ENCODE measurements at places on chromosomes 13 and 19. TPM values are rescaled to one million over a fixed set of nuclear protein-coding genes. Genes with fewer than 3 reads are reported as not detected.

DNA sequence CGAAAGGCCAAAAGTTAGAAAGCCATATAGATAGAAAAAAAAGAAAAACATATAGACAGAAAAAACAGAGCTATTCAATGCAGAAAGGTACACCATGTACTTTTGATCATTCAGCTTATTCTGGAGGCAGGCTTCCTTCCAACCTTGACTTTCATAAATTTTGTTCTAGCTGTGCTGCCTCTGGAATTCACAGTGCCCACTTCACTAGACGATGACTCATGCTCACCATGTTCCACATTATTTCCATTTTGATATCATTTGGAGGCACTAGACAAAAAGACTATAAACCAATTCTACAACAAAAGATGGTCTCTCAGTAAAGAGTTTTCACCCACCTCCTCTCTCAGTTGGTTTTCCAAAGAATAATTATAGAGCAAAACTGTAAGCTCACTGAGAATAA is 229.0 kb upstream of the IPO5 start:
- H3K4me1 ChIP-seq = no peaks in the 10 kb centered on the region
- no peak overlapping the region for H3K4me3 ChIP-seq
- no peak overlapping the region for H3K27ac ChIP-seq
- H3K36me3 ChIP-seq = no peaks in the 10 kb centered on the region
- DNase-seq = peak; percentile 19

- H3K27me3 ChIP-seq = no peaks in the 10 kb centered on the region
- H3K4me3 ChIP-seq = no peak overlapping the region
- no peak for DNase-seq
- no peak overlapping the region for H3K27ac ChIP-seq
- H3K4me1 ChIP-seq = peaks cover 69% of the 10 kb centered on the region
These were observed 9.7 kb downstream of the RASA3 start for GRCh38 chr13:114122591-114123211.

GRCh38 chr13:42561752-42562467 is 12.0 kb upstream of the TNFSF11 start:
- no peaks in the 10 kb centered on the region for H3K36me3 ChIP-seq
- DNase-seq = no peak
- no peaks in the 10 kb centered on the region for H3K4me1 ChIP-seq
- H3K27ac ChIP-seq = no peak overlapping the region
- no peak overlapping the region for H3K4me3 ChIP-seq

DNA sequence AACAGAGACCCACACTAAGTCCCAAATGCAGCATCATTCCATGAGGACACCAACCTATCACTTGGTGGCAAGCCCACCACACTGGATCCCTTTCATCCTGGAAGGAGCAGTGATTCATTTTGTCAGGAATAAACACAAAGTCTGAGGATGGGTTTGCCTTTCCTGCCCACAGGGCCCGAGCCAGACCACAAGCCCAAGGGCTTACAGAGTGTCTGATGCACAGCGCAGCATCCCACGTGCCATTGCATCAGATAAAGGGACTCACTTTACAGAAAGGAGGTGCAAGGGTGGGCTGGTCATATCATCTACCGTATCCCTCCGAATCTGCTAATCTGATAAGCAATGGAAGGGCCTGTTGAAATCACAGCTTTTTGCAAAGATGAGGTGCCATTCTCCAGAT is 12.2 kb upstream of the KCTD15 start:
- no peaks in the 10 kb centered on the region for H3K36me3 ChIP-seq
- DNase-seq = no peak

- H3K4me1 ChIP-seq = peaks cover 59% of the 10 kb centered on the region
- H3K27me3 ChIP-seq = peaks cover 31% of the 10 kb centered on the region
- no peaks in the 10 kb centered on the region for H3K36me3 ChIP-seq
- no peak for DNase-seq
These were observed at the start of gene CEBPA for GRCh38 chr19:33302175-33302973. TSS of gene CEBPA (minus strand) at chr19:33302534. CDS start at chr19:33302414, 120 bp downstream.

Gene FEM1A
- total RNA-seq = 16.2 TPM

DNA sequence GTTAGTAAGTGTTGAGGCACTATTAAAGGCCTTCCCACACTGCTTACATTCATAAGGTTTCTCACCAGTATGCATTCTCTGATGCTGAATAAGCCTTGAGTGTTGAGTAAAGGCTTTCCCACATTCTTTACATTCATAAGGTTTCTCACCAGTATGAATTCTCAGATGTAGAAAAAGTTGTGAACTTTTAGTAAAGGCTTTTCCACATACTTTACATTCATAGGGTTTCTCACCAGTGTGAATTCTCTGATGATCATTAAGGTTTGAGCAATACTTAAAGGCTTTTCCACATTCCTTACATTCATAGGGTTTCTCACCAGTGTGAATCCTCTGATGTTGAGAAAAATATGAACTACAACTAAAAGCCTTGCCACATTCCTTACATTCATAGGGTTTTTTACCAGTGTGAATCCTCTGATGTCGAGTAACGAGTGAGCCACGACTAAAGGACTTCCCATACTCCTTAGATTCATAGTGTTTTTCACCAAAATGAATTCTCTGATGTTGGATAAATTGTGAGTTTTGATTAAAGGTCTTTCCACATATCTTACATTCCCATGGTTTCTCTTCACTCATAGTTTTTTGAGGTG is 24.2 kb downstream of the ZNF829 start:
- peaks cover 68% of the 10 kb centered on the region for H3K36me3 ChIP-seq
- no peak overlapping the region for H3K4me3 ChIP-seq
- no peak for DNase-seq
- H3K4me1 ChIP-seq = no peaks in the 10 kb centered on the region

- no peaks in the 10 kb centered on the region for H3K27me3 ChIP-seq
- no peak overlapping the region for H3K4me3 ChIP-seq
- no peaks in the 10 kb centered on the region for H3K4me1 ChIP-seq
- H3K36me3 ChIP-seq = no peaks in the 10 kb centered on the region
- H3K27ac ChIP-seq = no peak overlapping the region
These were observed 468.0 kb downstream of the TSHZ3 start for GRCh38 chr19:30881281-30881680.

Gene PTGER1
- total RNA-seq = 1.8 TPM
